ENCODE measurements at places on chromosomes 16 and 17.

GRCh38 chr16:29995911-29996765, at the start of gene INO80E:
Gene INO80E (plus strand): TSS chr16:29996241. CDS start chr16:29996311, 70 bp downstream.
- DNase-seq = peak; percentile 100

DNA sequence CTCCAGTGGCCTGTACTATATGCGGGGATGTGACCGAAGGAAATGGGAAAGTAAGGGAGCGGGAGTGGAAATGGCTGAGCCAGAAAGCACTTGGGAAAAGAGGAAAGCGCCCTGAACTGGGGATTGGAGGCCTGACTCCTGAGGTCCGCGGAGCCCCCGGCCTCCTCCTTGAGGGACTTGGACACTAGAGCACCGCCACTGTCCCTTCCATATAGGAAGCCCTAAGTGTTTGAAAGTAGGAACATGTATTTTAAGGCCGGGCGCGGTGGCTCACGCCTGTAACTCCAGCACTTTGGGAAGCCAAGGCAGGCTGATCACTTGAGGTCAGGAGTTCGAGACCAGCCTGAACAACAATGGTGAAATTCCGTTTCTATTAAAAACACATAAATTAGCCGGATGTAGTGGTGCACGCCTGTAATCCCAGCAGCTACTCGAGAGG, 530 bp upstream of the ZDHHC7 start:
- no peak for DNase-seq

DNA sequence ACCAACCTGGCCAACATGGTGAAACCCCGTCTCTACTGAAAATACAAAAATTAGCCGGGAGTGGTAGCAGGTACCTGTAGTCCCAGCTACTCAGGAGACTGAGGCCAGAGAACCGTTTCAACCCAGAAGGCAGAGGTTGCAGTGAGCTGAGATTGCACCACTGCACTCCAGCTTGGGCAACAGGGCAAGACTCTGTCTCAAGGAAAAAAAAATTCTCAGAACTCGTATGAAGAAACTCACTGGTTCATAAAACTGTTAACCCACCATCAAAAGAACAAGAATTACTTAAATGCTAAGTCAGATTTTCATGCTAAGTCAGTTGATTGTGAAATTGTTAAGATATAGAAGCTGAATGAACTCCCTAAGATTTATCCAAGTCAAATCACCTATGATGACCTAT, 31.3 kb downstream of the SLC39A11 start:
- DNase-seq = no peak

DNA sequence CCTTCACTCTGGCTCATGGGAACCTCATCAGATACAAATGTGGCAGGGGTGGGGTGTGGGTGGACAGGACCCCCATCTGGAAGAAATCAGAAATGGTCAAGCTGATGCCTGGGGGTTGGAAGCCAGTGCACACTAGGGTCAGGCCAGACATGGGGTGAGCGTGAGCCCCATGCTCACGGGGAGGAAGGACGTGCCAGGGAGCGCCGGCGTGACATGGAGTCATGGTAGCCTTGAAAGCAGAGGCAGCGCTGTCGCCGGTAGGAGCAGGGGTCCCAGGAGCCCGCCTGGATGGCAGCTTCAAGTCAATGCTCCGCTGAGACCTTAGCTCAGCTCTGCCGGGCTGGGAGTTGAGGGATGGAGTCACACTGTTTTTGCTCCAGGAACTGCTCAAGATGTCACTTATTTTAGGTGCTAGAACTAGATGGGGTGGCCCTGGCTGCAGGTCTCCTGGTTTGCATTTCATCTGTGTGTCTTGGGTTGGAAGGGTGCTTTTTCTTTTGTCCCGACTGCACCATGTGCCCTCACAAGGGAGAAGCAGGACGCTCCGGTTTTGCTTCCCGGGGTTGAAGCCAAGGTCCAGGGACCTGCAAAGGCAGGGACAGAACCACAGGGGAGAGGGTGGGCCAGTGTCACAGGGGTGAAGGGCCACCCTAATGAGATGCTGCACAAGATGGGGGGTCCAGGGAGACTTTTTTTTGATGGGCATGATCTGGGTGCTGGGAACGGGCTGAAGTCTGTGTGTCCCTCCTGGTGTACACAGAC, 51.4 kb downstream of the USP22 start:
- no peak for DNase-seq

DNA sequence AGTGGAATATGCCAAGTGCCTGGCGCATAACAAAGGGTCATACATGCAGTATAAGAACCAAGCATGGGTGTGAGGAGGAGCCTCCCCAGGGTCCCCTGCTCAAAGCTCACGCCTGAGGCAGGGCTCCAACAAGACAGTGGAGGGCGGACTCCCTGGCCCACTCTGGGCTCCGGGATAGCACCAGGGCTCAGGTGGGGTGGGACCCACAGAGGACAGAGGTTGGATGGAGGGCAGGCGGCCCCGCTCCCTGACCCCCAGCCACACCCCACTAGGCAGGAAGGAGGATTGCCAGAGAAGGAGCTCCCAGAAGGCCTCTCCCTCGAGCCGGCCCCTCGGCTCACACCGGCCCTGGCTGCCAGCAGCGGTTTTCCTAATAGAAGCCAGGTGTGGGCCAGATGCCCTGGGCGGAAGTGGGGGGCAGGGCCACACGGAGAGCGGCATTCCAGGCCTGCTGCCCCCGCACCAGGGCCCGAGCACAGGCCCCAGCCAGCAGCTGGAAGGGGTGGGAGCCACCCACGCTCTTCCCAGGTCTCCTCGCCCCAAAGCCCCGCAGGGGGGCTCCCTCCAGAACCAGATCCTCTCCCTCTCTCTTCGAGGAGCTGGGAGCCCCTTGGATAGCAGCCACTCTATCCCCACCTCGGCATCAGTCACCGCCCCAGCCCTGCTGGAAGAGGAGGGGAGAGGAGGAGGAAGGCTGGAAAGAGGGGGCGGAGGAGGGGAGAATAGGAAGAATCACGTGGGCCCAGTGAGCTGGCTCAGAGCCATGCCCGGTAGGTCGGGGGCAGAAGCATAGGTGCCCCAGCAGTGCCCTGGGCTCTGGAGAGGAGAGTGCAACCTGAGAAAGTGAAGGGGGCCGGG, 21.0 kb downstream of the VASN start:
- DNase-seq = no peak

DNA sequence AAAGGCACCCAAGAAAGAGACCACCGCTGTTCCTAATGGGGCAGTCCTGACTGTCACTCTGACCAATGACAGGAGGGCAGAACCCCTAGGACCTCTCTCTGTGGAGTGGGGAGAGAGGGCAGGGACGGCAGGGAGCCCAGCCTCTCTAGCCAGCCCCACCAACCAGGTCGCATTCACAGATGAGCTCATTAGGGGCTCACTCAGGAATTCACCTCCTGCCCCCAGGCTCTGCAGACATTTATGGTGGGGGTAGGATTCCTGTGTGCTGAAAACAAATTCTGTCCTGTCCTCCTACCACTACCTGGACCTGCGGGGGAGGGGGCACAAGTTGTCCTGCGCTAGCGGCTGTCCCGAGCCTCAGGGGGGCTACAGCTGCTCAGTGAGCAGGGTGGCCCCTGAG, 27.7 kb upstream of the GPRC5C start:
- DNase-seq = no peak

DNA sequence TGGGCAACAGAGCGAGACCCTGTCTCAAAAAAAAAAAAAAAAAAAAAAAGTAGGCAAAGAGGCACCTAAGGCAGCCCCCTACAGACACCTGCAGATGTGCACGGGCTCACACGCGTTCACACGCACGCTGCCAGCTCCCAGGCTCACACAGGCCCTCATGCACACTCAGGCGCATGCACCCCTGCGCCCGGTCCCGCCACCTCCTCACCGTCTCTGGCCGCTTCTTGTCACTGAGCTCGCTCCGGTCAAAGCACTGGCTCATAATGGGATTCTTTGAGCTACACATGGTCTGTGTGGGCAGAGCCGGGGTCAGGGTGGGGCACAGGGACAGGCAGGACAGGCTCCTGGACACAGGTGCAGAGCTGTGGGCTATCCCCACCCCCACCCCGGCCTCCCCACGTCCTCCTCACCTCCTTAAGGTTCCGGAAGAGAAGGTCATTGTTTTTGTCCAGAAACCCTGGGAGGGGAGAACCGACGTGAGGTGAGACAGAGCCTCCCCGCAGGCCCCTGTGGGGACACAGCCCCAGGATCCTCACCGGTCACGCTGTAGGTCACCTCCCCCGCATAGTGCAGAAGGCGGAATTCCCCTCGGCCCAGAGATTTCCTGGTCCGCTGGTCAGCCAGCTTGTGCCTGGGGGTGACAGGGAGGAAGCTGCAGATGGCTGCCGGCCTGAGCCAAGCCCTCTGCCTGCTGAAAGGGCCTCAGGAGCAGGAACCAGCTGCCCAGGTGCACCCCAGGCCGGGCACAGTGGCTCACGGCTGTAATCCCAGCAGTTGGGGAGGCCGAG, 17.9 kb downstream of the MYO1C start:
- peak; percentile 89 for DNase-seq

DNA sequence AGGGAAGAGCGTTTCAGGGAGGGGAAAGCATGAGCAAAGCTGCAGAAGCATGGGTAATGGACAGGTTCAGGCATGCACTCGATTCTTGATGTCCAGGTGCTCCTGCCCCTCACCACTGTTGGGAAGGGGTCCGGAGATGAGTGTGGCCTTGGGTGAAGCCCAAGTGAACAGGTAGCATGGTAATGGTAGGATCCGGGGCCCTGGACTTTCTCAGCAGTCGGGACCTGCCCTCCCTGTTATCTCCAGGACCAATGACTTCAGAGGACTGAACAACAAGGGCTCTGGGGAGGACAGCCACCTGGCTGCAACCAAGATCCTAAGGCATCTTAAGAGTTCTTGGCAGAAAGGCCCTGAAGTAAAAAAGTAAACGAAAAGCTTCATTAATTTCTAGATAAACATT, 306.8 kb downstream of the CPPED1 start:
- no peak for DNase-seq

DNA sequence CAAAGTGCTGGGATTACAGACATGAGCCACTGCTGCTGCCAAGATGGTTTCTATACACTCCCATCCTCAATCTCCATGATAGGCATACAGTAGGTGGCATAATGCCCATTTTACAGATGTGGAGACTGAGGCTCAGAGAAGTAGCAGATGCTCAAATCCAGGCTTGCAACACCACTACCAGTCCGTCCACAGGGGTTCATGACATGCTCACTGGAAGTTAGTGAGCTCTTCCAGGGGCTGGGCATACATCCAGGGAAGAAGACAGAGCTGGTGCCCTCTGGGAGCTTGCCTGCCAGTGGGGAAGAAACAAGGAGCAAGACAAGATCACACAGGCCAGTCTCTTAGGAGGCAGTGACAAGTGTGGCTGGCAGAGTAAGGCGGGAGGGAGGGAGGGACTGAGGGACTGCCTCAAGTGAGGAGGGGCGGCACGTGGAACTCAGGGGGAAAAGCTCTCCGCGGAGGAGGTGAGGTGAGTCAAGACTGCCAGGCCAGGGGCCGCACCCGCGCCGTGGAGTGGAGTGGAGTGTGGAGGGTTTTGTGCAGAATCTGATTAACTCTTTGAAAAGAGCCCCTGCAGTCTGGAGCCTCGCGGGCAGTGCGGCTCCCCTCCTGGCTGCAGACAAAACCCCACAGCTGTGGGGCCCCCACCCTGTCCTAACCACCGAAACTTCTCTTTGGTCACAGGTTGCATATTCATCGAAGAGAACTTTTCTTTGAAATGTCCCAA, 27.9 kb downstream of the SREBF1 start:
- DNase-seq = peak; percentile 92

- DNase-seq = peak; percentile 18
These were observed 5.6 kb downstream of the RARA start for GRCh38 chr17:40314584-40314956.

GRCh38 chr17:69448431-69449102, 34.1 kb downstream of the MAP2K6 start:
- DNase-seq = no peak

DNA sequence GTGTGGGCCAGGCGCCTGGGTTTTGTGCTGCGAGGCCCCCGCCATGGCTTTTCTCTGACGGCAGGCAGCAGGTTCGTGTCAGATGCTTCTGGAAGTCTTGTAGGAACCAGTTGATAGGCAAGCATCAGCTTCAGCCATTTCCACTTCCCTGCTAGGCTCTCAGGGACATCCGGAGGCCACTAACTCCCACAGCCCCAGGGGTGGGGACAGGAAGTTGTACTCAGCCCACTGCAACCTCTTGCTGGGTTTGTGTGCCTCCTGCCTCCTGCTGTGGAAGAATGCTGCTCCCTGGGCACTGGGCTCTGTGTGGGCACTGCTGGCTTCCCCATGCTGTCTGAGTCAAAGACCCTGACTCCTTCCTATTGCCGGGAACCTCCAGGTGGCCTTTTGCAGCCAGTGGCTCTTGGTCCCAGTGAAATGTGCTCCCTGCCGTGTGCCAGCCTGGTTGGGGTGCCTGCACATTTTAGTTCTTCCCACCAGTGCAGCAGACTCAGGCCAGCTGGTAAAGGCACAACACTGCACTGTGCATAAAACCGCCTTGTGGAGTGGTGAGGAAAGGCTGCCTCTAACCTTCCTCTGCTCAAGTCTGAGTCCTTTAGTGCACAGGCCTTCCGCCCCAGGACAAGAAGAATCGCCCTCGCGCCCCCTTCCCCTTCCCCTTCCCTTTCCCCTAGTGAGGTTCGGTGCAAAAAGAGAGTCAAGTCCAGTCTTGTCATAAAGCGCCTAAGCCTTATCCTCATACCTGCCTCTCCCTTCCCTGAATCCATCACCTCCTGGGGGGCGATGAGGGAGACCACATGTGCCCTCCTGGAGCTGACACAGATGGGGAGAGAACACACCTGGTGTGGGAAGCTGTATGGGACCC, 16.6 kb downstream of the LDHD start:
- no peak for DNase-seq

- DNase-seq = peak; percentile 86
These were observed at the start of gene CTCF for GRCh38 chr16:67562526-67562917. Gene CTCF (plus strand): TSS chr16:67562526. CDS start chr16:67610833, 48,307 bp downstream.

GRCh38 chr17:19338031-19338990, 24.2 kb downstream of the B9D1 start:
- DNase-seq = peak; percentile 85

DNA sequence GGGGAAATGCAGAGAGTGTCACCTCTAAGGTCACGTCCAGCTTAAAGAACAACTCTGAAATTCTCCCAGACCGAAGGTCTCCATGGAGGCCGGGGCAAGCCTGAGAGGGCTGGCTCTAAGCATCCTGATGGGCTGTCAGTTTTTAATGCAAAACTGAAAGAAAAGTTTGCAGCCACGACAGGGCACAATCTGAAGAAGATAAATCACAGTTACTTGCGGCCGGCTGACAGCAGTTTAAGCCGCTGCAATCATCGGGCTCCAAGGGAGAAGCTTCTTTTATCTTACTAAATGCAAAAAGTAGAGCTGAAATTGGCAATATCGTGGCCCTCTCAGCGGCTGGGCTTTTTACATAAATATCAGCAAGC, 168.8 kb downstream of the CYLD start:
- DNase-seq = no peak

DNA sequence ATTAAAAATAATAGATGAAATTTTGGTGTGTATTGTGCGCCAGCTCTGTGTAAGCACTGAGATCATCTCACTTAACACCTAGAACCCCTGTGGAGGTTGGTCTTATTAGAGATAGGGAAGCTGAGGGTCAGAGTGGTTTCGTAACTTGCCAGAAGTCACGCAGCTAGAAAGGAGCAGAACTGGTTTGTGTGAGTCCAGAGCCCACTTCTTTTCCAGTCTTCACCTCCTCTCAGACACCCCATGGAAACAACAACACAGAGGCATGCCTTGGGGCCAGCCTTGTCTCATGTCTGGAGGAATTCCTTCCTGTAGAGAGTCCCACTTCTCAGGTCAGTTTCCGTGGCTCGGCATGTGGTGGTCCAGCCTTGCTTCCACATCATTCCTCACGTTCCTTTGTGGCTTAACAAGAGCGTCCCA, 16.5 kb downstream of the YPEL2 start:
- DNase-seq = no peak

- DNase-seq = no peak
These were observed 30.8 kb upstream of the RPL38 start for GRCh38 chr17:74172700-74173099.

Data from GM13977 (cell line).